ENCODE measurements at places on chromosomes 12 and 14.

- H3K36me3 ChIP-seq: peaks cover 17% of the 10 kb centered on the region
- no peak for DNase-seq
- H3K4me1 ChIP-seq: peaks cover 78% of the 10 kb centered on the region
- H3K27me3 ChIP-seq: no peaks in the 10 kb centered on the region
These were observed 491.8 kb downstream of the PCNX1 start for GRCh38 chr14:71399057-71399487.

GRCh38 chr12:49636574-49636973, 13.2 kb downstream of the PRPF40B start:
- H3K4me3 ChIP-seq: no peak overlapping the region
- H3K4me1 ChIP-seq: peaks cover 10% of the 10 kb centered on the region
- DNase-seq: no peak

DNA sequence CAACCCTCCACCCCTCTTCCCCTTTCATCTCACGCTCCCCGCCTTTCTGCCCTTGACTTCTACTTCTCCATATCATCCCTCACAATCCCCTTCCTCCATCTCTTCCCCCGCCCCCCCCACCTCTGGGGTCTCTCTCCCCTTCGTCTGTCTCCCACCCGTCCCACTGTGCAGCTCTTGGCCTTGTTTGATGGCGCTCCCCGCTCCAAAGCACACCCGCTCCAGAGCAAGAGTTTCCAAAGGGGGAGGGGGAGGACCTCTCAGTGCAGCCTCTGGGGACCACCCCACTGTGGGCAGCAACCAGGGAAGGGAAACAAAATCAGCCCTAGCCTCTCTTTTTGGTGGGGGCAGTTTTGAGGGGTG, 774 bp downstream of the CHGA start:
- DNase-seq: no peak
- H3K27ac ChIP-seq: no peak overlapping the region

GRCh38 chr12:124328636-124329035, 33.7 kb downstream of the RFLNA start:
- peaks cover 46% of the 10 kb centered on the region for H3K36me3 ChIP-seq
- H3K27ac ChIP-seq: no peak overlapping the region
- no peak for DNase-seq
- no peaks in the 10 kb centered on the region for H3K4me1 ChIP-seq
- H3K27me3 ChIP-seq: peaks cover 26% of the 10 kb centered on the region

DNA sequence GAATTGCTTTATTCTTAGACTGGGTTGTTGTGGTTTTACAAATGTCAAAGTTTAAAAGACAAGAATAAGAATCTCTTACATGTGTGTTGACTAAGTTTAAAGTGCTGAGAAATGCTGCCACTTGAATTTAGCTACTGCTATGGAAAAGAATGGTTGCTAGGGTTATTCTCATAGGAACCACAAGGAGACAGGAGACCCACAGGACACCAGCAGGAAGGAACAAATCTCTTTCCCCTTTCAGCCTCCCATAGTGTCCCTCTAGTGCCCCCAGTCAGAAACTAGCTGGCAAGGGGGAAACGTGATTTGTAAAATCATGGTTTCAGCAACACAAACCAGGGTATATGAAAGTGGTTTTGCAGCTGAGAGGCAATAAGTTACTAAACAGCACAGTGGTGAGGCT, 102.7 kb downstream of the ST8SIA1 start:
- H3K27me3 ChIP-seq: peaks cover 6% of the 10 kb centered on the region
- no peak overlapping the region for H3K4me3 ChIP-seq
- H3K4me1 ChIP-seq: 0 out of 2 replicates have a peak, but pooled peaks cover 6% of the 10 kb centered on the region
- no peaks in the 10 kb centered on the region for H3K36me3 ChIP-seq

- H3K4me3 ChIP-seq: no peak overlapping the region
- H3K4me1 ChIP-seq: no peaks in the 10 kb centered on the region
- no peaks in the 10 kb centered on the region for H3K27me3 ChIP-seq
- no peak for DNase-seq
- H3K36me3 ChIP-seq: no peaks in the 10 kb centered on the region
These were observed 12.0 kb upstream of the AMN start for GRCh38 chr14:102910442-102910841.

DNA sequence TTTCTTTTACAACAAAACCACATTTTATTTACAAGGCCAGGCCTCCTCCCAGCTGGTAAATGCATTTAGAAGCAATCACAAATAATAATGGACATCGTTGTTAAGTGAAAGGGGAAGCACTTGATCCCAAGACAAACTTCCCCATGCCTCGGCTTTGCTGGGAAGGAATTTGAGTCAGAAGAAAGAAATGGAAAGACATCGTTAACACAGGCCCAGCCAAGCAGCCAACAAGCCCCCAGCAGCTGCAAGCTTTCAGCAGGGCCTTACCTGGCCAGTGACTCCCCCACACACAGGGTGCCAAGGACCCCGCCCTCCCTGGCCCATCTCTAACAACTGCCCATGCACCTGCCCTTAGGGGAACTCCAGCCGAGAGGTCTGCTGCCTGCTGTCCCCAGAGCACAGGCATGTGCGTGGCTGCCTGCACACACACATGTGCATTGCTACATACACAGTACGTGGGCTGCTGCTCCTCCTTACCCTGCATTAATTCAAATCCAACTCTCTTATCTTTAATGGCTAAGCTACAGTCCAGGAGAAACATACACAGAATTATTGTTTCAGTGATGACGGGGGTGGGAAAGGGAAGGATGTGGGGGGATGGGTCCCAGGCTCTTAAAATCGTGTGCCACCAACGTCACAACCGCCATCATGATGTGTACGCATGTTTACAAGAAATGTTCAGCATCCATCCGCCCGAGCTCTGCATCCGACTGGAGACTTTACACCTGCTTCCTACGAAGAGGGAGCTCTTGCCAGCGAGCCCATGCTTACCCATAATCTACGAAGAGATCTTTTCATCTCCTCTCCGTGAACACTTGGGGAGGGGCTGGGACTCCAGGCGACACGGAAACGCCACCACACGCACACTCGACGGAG, 9.8 kb downstream of the BCL11B start:
- peaks cover 6% of the 10 kb centered on the region for H3K4me1 ChIP-seq
- DNase-seq: no peak
- H3K4me3 ChIP-seq: no peak overlapping the region
- peaks cover 59% of the 10 kb centered on the region for H3K27me3 ChIP-seq
- no peak overlapping the region for H3K27ac ChIP-seq

DNA sequence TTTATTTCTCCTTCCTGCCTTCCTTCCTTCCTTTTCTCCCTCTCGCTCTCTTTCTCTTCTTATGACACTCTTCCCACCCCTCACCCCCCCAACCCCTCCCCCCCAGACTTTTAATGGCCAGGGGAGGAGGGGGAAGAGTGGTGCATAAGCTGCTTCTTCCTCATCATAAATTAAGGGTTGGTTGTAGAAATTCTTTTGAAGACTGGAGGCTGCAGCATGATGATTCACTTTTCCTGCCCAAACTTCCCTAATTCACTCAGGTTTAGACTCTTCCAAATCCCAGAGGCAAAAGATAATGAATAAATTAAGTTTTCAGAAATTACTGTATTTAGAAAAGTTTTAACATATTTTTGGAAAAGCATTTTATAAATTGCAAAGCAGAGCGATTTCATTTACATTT, 58.2 kb downstream of the GRIP1 start:
- no peak overlapping the region for H3K4me3 ChIP-seq
- no peaks in the 10 kb centered on the region for H3K4me1 ChIP-seq
- no peaks in the 10 kb centered on the region for H3K36me3 ChIP-seq
- DNase-seq: no peak

GRCh38 chr14:73764406-73765280, 50.5 kb upstream of the PNMA1 start:
- no peak overlapping the region for H3K27ac ChIP-seq
- H3K4me1 ChIP-seq: peaks cover 45% of the 10 kb centered on the region
- H3K27me3 ChIP-seq: peaks cover 2% of the 10 kb centered on the region

GRCh38 chr14:22883173-22883976, at the start of gene REM2:
Gene REM2, plus strand, starts transcription at chr14:22883222. Its CDS starts 66 bp downstream, at chr14:22883288.
- peak within 1 kb of the TSS; percentile 54 for H3K27ac ChIP-seq
- peak within 1 kb of the TSS; percentile 3 for H3K4me3 ChIP-seq
- no peak for DNase-seq

DNA sequence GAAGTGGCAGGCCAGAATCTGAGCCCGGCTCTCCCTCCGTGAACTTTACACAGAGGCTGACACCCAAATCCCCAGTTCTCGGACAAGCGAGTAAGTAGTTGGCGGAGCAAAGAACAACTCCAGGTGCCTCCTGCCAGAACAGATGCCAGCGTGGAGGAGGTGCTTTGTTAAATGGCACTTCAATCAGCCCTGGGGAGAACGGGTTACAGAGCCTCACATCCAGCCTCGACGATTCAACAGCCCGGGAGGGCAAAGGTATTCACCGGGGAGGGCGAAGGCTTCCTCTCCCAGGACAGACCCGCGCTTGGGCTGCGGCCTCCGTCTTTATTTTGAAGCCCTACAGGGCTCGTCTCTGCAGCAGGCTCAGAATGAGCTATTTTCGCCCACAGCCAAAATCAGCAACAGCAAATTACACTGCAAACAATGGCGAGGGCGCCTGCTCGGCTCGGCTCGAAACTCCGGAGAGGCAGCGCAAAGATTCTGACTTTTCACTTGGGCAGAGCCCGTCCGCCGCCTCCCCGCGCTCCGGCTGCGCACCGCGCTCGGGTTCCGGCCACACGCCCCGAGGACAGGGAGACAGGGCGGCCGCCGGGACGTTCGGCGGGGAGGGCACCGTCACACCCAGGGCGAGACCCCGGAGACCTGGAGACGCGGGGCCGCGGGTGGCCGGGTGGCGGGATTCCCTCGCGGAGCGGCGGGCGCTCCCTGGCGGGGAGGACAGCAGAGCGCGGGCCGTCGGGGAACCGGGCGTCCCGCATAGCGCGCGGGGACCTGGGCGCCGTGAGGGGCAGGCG, 811 bp downstream of the TMCC3 start:
- H3K27me3 ChIP-seq: peaks cover 27% of the 10 kb centered on the region
- no peak overlapping the region for H3K4me3 ChIP-seq
- H3K27ac ChIP-seq: no peak overlapping the region
- no peak for DNase-seq
- H3K36me3 ChIP-seq: no peaks in the 10 kb centered on the region

DNA sequence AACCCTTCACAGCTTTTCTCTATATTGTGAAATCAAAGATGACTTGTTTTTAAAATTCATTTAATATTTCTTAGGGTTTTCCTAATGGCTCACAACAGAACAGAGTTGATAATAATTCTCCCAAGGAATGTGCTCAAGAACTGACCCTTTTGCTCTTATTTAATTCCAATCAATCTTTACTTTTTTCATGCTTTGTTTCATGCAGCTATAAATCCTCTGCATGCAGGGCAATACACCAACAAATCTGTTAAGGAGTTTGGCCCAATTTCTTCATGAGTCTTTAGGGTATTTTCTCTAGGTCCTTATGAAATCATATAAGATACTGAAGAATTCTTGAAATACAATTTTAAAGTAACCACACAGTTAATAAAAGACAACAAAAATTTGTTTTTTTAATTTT, 264.2 kb downstream of the SLC6A15 start:
- H3K4me1 ChIP-seq: no peaks in the 10 kb centered on the region
- DNase-seq: no peak
- H3K36me3 ChIP-seq: no peaks in the 10 kb centered on the region
- peaks cover 6% of the 10 kb centered on the region for H3K27me3 ChIP-seq
- no peak overlapping the region for H3K27ac ChIP-seq

GRCh38 chr12:100460702-100461101, 13.0 kb upstream of the NR1H4 start:
- no peak overlapping the region for H3K4me3 ChIP-seq
- H3K27me3 ChIP-seq: no peaks in the 10 kb centered on the region
- H3K27ac ChIP-seq: no peak overlapping the region
- no peak for DNase-seq
- H3K4me1 ChIP-seq: no peaks in the 10 kb centered on the region

- peaks cover 5% of the 10 kb centered on the region for H3K36me3 ChIP-seq
- H3K4me3 ChIP-seq: no peak overlapping the region
- no peak overlapping the region for H3K27ac ChIP-seq
- peaks cover 9% of the 10 kb centered on the region for H3K27me3 ChIP-seq
These were observed 14.4 kb downstream of the PABPN1 start for GRCh38 chr14:23335623-23336022.

GRCh38 chr14:92986254-92987147, 63.6 kb downstream of the CHGA start:
- H3K4me1 ChIP-seq: peaks cover 12% of the 10 kb centered on the region
- peaks cover 6% of the 10 kb centered on the region for H3K36me3 ChIP-seq
- H3K27ac ChIP-seq: peak overlapping the region; percentile 22
- peak; percentile 52 for DNase-seq
- no peaks in the 10 kb centered on the region for H3K27me3 ChIP-seq

GRCh38 chr12:58570411-58570810, 349.9 kb downstream of the LRIG3 start:
- no peaks in the 10 kb centered on the region for H3K27me3 ChIP-seq
- no peak overlapping the region for H3K27ac ChIP-seq
- no peaks in the 10 kb centered on the region for H3K36me3 ChIP-seq
- no peak overlapping the region for H3K4me3 ChIP-seq
- H3K4me1 ChIP-seq: peaks cover 56% of the 10 kb centered on the region
- no peak for DNase-seq

DNA sequence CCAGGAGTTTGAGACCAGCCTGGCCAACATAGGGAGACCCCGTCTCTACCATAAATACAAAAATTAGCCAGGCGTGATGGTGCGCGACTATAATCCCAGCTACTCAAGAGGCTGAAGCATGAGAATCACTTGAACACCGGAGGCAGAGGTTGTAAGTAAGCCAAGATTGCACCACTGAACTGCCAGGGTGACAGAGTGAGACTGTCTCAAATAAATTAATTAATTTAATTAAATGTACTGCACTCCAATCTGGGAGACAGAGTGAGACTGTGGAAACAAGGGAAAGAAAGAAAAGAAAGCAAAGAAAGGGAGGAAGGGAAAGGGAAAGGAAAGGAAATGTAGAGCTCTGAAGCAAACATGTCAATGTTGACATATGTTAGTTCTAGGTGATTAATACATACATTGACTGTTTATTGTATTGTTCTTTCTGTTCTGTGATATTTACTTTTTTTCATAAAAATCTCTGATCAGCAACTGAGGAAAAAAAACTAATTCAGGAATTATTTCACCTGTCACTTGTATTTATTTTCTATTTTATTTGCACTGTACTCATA, 99.6 kb downstream of the DENND5B start:
- H3K4me1 ChIP-seq: peaks cover 54% of the 10 kb centered on the region
- H3K27ac ChIP-seq: peak overlapping the region; percentile 85

DNA sequence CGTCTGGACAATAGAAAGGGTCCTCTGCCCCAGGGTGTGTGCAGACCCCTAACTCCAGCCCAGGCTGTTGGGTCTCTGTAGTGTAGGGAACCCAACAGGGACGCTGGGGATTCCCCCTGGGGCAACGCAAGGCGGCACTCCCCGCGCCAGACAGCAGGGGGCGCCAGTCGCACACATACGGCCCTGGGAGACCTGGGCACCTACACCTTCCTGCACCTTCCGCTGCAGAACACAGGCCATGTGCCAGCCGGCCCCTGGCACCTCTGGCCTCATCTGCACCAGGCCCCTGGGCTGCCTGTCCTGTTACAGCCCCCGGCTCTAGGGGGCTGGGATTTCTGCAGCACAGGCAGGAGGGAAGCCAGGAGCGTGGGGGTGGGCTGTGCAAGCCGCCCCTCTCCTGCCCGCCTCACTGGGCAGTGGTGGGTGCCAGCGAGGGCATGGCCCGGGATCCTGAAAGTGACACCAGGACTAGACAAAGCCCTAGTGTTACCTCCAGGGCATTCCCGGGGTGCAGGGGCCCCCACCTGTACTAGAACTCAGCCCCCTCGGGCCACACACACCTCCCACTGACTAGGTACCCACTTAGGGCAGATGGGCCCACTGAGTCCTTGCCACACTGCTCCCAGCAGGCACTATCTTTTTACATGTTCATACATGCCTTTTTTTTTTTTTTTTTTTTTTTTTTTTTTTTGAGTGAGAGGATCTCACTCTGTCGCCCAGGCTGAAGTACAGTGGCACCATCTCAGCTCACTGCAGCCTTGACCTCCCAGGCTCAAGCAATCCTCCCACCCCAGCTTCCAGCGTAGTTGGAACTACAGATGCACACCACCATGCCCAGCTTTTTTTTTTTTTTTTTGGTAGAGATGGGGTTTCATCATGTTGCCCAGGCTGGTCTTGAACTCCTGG, 37.5 kb downstream of the CCNK start:
- peaks cover 4% of the 10 kb centered on the region for H3K27me3 ChIP-seq
- peaks cover 5% of the 10 kb centered on the region for H3K36me3 ChIP-seq
